ENCODE measurements at places on chromosomes 1 and 21.

DNA sequence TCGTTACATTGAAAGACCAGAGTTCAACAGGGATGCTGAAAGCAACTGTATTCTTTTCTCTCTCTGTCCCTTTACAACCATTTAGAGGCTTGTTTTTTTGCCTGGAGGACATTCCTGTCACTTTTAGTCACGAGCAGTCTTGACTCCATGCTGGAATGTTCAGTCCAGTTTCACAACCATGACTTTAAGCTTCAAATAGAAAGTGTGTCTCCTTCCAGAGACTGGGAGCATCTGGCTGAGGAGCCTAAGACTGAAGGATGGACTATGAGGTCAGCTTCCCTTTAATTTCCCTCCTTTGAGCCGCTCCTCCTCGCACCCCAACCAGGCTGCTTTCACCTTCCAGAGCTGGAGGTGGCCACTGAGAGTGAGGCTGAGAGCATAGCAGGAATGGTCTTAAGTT, 10.5 kb upstream of the RYR2 start:
- no peak for DNase-seq

DNA sequence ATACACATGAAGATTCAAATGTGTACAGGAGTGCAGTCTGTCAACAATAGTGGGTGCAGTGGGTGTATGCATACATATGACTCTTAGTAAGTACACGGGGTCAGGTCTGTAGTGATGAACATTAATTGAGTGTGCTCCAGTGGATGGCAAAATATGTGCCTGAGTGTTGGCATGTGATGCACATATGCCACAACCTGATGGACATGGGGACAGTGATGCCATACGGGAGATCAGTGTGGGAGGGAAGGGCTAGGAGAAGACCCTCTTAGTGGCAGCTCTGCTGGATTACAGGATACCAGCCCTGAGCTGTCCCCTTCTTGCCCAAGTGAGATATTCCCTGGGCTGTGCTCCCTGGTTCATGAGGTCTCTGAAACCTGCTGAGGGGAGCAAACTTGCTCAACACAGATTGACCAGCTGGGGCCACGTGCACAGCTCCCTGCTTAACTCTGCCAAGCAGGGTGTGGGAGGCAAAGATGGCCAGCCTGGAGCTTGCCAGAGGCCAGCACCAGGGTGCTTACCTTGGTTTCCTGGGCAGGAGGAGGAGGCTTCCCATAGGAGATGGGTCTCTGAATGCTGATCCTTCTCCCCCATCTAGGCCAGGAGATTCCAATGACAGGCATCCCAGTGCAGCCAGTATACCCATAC, 2.2 kb downstream of the SHISA4 start:
- DNase-seq: no peak

GRCh38 chr1:248406721-248407692, 4.2 kb downstream of the OR2T1 start:
- no peak for DNase-seq

- no peak for DNase-seq
Observed at GRCh38 chr21:19523746-19524145, 1120.2 kb upstream of the TMPRSS15 start.

GRCh38 chr1:94319319-94320102, 82.1 kb upstream of the ARHGAP29 start:
- no peak for DNase-seq

DNA sequence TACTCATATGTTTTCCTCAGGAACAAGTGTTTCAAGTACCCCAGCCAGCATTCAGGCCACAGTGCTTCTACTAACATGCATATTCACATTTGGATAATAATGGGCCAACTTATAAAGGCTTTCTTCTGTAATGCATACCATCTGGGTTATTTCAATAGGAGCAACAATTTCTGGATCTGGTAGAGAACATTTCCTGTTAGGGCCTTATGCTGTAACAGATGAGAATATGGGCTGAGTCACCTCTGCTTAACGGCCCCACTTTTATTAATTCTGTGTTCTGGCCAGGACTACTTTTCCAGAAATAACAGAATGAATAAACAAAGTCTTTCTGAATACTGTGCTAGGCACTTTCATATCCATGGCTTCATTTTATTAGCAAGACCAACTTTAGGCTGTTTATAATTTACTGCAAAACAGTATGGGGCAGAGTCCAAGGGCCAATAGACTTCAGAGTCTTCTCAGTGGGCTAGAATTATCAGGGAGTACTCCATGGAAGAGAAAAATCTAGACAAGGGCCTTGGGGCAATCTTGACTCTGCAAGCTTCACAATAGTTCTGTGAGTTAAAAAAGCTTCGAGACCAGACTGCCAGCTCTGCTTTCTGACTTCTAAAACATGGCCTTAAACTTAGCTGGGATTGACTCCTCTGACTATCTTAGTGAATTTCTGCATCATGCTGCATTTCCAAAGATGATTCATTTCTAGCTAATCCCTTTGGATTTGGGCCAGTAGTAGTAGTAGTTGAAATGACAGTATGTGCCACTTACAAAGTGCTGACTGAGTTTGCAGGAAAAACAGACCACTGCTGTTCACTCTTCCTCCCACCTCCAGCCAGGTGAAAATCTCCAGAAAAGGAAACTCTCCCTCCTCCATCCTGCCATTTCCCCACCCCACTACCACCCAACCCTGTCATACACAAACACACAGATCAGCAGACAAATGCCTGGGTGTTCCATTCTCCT, 8.2 kb upstream of the SSX2IP start:
- no peak for DNase-seq

DNA sequence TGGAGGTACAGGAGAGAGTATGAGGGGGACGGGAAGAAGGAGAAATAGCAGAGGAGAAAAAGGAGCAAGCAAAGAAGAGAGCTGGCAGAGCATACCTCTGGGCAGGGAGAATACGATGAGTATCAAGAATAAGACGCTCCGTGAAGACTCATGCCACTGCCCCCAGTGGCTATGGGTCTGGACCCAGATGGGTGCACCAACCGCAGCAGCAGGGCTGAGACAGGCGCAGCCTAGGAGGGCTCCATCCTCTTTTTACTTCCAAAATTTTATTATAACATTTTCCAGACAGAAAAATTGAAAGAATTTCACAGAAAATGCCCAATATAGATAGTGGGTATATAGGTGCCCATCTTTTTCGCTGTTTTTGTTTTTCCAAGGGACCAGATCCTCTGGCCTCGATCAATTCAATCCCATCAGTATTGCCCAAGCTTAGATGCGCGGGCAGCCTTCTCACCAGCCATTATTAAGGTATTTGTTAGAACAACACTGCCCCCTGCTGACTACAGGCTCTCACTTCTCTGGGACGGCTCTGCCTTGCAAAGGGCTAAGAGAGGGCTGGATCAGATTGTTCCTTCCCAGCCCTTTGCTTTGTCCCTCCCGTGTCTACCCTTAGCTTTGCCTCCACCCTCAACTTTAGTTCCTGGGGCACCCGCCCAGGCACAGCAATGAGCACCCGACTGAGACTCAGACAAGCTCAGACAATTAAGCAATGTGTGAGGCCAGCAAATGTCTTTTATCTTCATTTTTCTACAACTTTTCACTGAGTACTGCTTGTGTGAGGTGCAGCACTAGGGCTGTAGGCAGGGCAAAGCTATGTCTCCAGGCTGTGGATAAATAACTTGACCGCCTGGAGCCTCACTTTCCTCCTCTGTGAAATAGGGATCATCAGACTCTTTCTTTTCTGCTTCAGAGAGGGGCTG, 17.5 kb upstream of the CAMK1G start:
- DNase-seq: peak; percentile 85

GRCh38 chr1:224106568-224107281, 7.2 kb upstream of the FBXO28 start:
- DNase-seq: peak; percentile 23

DNA sequence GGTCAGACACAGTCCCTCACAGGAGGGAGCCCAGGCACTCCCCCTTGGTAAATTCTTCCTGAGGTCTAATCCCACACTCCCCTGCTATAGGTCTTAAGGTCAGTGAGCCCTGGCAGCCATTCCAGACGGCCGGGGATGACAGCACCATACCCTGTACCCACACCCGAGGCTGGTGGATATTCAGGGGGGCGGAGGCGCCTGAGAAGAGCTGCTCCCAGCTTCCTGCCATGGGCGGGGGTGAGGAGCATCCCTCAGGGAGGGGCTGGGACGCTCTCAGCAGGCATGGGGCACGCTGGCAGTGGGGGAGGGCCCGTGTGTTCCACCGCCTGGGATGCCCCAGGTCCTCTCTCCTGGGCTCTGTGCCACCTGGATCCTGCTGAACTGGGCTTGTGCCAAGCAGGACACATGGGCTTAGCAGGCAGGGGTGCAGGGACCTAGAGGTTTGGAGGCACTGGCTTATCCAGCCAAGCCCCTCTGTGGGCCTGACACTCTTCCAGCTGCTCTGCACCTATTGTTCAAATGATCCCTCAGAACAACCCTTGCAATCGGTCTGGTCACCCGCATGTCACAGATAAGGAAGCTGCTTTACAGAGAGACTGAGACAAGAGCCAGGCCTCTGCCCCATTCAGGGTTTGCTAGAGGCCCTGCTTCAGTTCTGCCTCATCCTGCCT, 5.7 kb upstream of the ADGRB2 start:
- peak; percentile 50 for DNase-seq

- DNase-seq: no peak
Observed at GRCh38 chr1:5954964-5955363, 37.3 kb downstream of the NPHP4 start.

DNA sequence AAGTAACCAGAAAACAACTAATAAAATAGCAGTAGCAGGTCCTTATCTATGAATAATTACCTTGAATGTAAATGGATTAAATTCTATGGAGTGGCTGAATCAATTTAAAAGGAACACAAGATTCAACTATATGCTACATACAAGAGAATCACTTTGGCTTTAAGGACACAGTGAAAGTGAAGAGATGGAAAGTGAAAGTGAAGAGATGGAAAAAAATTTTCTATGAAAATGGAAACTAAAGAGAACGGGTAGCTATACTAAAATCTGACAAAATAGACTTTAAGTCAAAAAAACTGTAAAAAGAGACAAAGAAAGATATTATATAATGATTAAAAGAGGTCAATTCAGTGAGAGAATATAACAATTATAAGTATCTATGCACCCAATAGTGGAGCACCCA, 54.7 kb downstream of the C1orf185 start:
- no peak for DNase-seq

DNA sequence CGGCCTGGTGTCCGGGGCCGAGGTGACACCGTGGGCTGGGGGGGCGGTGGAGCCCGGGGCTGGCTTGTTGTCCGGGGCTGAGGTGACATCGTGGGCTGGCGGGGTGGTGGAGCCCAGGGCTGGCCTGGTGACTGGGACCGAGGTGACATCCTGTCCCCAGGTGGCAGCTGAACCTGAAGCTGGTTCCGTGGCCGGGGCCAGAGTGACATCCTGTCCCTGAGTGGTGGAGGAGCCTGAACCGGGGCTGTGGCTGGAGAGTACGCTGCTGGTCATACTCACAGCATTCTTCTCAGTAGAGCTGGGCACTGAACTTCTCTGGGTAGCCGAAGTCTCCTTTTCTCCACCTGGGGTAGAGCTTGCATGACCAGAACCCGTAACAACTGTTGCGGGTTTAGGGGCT, 15.8 kb downstream of the THBS3 start:
- DNase-seq: no peak

DNA sequence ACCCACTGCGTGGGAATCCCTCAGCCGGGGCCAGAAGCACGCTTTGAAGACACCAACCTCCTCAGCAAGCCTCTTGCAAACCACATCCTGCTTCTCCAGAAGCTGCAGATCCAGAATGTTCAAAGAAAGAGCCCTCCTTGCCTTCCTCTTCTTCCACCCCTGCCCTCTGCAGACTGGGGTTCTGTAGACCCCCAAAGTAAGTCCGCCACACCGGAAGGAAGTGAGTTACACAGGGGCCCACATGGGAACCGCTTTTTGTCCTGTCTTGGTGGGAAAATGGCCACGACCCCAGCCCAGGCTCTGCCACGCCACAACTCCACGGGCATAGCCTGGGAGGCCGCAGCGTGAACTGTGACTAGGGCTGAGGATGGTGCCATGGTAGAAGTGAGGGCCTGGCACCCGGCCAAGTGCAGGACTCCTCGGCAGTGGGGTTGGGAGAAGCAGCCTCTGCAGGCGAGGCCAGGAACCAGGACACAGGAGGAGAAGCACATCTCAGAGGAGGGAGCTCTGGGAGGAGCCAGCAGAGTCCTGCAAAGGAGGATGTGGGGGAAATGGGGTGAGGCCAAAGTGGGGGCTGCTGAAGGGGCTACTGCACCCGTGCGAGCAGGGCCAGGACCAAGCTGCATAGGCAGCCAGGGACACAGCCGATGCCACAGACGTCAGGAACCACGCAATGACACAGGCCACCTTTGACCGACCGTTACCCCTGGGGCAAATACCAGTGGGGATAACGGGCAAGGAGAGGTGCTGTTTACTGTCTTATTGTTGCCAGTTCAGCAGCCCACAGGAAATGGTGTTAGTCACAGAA, 30.9 kb downstream of the PDE9A start:
- DNase-seq: no peak

DNA sequence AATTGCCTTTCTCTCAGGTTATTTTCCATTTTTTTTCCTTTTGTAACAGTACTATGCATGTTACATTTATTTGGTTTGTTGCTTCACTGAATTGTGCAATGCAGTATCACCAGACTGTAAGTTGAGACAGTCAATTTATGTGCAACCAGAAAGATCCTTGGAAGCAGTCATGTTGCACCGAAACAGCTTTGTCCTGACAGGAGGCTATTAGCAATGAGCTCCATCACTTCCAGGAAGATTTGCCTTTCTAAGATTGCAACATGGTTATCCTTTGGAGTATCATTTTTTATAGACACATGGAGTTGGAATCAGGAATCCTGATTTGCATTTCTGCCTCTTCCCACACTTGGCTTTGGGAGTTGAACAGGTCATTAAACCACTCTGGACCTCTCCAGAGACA, 84.5 kb upstream of the ST6GALNAC5 start:
- no peak for DNase-seq

DNA sequence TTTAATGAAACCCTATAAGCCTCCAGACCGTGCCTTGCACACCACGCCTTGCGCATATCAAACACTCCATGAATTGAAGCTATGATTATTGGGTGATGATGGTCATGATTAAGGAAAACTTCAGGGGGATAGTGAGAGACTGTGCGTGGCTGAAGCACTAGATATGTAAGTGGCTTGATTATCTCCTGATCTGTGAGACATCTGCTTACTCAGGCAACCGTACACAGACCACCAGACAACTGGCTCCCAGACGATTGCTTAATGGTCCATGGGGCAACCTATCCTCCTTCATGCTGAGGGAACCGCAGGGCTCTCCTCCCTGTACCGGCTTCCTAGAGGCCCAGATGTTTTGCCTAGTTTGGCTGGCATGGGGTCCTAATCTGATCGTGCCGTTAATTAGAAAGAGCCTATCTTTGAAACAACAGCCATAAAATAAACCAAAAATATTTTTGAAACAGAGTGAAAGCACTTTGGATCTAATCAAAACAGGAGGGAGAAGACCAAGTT, 51.6 kb downstream of the IRF2BP2 start:
- DNase-seq: no peak
